ENCODE measurements at places on chromosomes 13 and 19.
A peak's percentile ranks its signal among the peaks of the same experiment; 100 is the strongest.

GRCh38 chr19:55118401-55118991 is 1.1 kb upstream of the PPP1R12C start:
- peak; percentile 66 for DNase-seq

DNA sequence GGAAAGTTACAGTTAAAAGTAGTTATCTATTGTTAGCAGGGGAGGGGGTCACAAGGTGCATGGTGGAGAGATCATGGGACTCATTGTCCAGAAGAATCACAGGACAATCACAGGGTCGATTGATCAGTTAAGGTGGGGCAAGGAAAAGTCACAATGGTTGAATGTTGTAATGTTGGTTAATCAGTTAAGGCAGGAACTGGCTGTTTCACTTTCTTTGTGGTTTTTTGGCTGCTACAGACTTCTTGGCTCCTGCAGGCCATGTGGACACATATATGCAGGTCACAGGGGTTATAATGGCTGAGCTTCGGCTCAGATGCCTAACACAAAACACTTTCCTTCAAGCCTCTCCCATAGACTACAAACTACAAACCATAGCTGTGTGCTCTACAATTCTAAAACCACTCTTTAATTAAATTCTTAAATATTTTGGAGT is 6.9 kb upstream of the ZNF431 start:
- DNase-seq, result no peak

GRCh38 chr19:46828484-46828883 is 22.2 kb downstream of the AP2S1 start:
- peak; percentile 42 for DNase-seq

- no peak for DNase-seq
Measured at GRCh38 chr13:24288870-24289269, 20.5 kb upstream of the C1QTNF9 start.

DNA sequence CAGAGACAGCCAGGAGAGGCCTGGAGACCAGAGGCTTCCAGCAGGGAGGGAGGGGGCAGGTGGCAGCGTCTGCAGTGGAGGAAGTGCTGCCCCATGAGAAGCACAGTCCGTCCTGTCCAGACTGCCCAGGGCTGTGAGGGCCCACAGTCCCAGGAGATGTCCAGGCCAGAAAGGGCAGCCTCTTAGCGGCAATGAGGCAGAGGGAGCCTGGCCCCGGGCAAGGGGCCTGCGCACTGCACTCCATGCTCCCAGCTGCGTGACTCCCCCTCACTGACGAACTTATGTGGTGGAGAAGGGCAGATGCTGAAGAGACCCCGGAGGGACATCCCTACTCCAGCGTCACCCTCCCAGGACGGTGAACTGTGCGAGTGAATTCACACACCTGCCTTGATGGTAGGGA is 115.3 kb downstream of the SOX1 start:
- no peak for DNase-seq

DNA sequence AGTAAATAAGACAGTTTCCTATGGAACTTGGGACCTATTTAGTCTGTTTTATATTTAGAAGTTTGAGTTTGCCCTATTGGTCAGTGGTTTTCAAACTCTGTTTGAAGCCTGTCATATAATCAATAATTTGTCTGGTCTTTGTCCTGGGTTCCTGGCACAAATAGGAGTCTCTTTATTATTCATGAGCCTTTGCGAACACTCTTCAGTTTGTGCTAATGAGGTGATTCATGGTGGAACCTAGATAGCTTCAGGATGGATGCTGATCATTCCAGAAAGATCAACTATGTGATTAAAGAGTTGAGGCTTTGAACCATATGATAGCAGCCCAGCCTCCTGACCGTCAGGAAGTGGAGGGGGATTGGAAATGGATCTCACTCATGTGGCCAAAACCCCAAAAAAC is 10.0 kb upstream of the VWA8 start:
- no peak for DNase-seq

- DNase-seq, result no peak
Measured at GRCh38 chr19:33329060-33329459, 26.7 kb upstream of the CEBPA start.

DNA sequence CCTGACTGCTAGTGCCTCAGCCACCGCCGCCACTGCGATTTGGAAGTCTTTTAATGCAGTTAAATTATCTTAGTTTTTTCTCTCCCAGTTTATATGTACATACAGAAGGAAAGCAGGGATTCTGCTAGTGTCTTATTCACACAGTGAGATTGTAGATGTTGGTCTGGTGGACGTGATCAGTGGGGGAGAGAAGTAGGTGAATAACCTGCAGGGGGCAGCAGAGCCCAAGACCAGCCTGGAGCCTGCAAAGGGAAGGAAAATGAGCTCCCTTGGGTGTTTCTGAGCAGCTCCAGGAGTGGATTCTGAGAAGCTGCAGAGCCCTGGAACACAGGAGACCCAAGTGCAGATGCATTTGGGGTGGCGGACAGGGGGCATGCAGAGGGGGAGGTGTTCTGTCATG is 26.3 kb downstream of the ZNF844 start:
- DNase-seq, result peak; percentile 62
